NAMALWA (cell line): ENCODE measurements at places on chromosomes 1 and 21.

- DNase-seq, result no peak
Measured at GRCh38 chr1:227889863-227890405, 57.8 kb downstream of the WNT9A start.

- DNase-seq, result no peak
Measured at GRCh38 chr1:110768605-110769004, 93.9 kb upstream of the KCNA3 start.

GRCh38 chr1:160607011-160607671 is 27.8 kb upstream of the CD84 start:
- peak; percentile 96 for DNase-seq

- no peak for DNase-seq
Measured at GRCh38 chr1:36524359-36525062, 41.8 kb upstream of the CSF3R start.

- DNase-seq, result no peak
Measured at GRCh38 chr1:87129606-87130005, 199.1 kb upstream of the LMO4 start.

- DNase-seq, result no peak
Measured at GRCh38 chr1:14522077-14522925, 76.2 kb upstream of the KAZN start.

GRCh38 chr1:112849425-112850033 is 106.5 kb downstream of the SLC16A1 start:
- DNase-seq, result no peak

GRCh38 chr1:166087734-166088571 is 78.8 kb downstream of the FAM78B start:
- DNase-seq, result no peak
